AG10803 (cell line): ENCODE measurements at places on chromosomes 12 and 14.
A peak's percentile ranks its signal among the peaks of the same experiment; 100 is the strongest.

GRCh38 chr12:40078266-40078665 is 27.6 kb downstream of the SLC2A13 start:
- peak; percentile 45 for DNase-seq

DNA sequence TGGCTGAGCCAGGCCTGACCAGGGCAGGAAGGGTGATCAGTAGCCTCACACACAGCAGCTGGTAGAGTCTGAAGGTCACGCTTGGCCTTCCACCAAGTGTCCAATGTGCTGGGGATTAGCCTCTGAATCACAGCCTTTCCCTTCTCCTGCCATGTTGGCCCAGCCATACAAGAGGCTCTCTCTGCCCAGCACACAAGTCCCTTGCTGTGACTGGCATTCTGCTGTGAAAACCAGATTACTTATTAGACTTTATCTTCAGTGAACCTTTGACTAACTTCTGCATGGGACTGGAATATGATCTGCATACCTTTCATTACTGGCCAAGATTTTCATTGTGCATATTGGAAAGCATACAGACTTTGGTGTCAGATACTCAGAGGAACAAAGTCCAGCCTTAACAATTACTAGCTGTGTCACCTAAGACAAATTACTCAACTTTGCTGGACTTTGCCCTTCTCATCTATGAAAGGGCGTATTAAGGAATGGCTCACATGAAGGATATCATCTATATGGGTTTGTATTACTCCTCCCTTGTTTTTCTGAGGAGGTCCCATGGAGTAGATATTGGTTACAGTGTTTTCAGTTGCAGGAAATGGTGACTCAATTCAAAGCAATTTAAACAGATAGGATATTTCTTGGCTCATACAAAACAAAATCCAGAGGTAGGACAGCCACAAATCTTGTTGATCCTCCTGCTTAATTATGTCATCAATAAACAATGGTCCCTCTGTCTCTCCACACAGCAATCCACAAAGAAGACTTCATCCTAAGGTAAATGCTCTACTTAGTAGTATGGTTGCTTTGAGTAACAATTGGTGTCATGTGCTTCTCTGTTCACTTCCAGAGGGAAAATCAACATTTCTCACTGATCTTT is 99.6 kb downstream of the DYRK2 start:
- peak; percentile 66 for DNase-seq

DNA sequence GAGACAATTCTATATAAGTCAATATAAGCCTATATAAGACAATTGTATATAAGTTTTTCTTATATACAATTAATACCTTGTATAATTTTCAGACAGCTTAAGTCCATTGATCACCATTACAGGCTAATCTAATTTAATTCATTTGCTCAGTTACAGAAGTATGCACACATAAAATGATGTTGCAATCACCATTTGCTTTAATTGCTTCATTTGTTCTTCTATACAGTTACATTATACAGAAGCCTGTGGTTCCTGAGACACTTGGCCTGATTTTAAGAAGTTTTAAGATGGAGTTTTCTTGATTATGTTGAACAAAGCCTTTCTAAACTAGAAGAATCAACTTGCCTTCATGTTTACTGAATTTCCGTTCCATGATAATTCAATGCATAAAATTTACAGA is 314.6 kb upstream of the PDE3A start:
- DNase-seq: no peak

GRCh38 chr12:80837342-80837978 is 100.3 kb downstream of the LIN7A start:
- peak; percentile 74 for DNase-seq

- DNase-seq: no peak
Measured at GRCh38 chr12:83461336-83461935, 774.7 kb downstream of the TMTC2 start.

GRCh38 chr12:131941116-131941986 is 8.4 kb upstream of the EP400 start:
- no peak for DNase-seq

DNA sequence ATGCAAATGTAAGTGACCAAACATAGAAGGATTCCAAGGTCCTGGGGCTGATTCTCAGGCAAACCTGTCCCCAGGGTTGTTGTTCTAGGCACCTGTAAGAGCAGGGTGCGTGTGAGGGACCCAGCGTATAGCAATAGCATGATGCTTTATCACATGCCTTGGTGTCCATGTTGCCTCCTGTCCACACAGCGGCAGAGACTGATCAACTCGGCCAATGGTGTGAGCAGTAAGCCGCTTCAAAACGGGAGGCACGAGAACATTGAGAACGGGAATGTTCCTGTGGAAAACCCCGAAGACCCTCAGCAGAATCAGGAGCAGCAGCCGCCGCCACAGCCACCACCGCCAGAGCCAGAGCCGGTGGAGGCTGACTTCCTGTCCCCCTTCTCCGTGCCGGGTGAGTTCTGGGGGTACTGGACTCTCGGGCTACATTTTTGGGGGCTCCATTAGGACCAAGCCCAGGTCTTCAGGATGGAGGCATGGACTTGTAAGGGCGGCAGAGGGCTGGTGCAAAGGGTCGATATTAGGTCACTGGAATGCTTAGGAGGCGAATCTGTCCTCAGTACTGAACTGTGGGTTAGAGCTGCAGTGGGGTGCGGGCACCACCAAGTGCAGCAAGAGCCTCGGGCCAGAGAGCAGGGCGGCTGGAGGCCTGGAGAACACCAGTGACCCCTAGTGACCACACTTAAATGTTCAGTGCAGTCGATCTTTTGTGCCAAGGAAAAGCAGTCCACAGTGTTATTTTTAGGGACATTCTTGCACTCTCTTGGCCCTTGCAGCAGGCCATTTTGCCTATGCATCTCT is 57.2 kb upstream of the RIN3 start:
- DNase-seq: peak; percentile 76

DNA sequence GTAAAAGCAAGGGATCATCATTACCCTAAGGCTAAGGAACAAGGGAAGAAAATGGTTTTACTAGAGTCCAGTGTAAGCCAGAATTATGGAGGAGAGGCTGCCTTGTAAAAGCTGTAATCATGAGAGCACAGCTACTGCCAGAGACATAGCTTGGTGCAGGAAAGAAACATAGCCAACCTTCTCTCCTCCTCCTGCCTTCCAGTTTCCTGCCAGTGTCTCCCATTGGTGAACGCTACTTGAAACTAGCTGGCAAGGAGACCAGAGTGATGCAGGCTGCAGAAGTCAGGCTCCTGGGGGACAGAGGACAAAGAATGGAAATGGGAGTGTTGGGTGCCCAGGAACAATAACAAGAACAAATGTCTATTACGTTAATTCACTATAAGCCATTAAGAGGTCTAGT is 158.5 kb downstream of the NELL2 start:
- DNase-seq: no peak

DNA sequence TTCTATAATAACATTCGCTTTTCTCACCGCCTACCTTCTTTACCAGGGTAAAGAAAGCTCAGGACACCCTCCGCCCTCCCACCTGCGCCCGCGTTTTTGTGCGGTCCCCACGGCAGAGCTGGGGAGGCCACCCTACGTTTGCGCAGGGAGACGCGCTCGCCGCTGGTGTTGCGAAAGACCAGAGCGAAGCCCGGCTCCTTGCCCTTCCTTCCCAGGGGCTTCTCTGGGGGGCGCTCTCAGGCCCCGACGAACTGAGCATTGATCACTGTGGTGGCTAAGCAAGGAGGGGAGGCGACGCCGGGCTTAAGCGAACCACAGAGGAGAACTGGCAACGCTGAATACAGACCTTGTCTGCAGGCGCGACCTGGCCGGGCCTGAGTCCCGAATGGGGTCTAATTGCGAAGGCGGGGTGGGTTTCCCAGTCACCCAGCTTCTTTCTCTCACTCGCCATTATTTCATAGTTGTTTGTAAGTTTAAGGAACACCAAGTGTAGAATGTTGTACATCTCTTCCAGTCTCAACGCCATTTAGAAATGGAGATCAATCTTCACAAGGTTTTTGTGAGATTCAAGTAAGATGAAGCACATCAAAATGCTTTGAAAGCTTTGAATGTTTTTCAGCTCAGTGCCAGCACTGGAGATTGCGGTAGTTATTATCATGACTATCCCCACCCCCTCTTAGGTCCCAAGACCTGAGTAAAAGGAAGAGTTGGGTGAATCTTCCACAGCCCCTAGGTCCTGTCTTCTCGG is 1.7 kb upstream of the NKX2-1 start:
- DNase-seq: no peak

- DNase-seq: peak; percentile 37
Measured at GRCh38 chr12:111181143-111181726, 187.7 kb downstream of the PHETA1 start.

DNA sequence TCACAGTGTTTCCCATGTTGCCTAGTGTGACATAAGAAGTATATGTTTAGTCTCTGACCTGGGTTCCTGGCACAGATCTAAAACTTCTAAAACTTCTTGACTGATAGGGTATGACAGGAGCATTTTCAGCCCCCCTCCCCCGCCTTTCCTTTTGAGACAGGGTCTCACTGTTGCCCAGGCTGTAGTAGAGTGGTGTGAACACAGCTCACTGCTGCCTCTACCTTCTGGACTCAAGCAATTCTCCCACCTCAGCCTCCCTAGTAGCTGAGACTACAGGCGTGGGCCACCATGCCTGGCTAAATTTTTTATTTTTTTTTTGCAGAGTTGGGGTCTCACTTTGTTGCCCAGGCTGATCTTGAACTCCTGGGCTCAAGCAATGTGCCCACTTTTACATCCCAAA is 421.1 kb upstream of the RGS6 start:
- DNase-seq: no peak

DNA sequence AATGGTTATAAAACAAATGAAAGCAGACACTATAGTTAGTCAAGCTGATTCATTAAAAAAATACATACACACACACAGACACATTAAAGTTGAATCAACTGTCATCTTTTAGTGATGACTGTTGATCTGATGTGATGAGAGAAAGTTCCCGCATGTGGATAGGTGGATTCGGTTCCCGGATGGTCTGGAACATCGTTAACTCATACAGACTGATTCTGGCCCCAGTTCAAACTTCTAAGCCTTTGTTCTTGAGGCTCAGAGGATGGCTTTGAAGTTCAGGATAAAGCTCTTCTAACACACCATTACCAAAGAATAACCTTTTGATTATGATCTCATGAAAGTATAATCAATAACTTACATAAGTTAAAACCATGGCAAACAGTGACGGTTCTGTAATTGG is 27.5 kb downstream of the WIF1 start:
- no peak for DNase-seq
